ENCODE measurements at places on chromosomes 13 and 19.

- DNase-seq, result no peak
These were observed 14.5 kb upstream of the TSPAN16 start for GRCh38 chr19:11281356-11282049.

DNA sequence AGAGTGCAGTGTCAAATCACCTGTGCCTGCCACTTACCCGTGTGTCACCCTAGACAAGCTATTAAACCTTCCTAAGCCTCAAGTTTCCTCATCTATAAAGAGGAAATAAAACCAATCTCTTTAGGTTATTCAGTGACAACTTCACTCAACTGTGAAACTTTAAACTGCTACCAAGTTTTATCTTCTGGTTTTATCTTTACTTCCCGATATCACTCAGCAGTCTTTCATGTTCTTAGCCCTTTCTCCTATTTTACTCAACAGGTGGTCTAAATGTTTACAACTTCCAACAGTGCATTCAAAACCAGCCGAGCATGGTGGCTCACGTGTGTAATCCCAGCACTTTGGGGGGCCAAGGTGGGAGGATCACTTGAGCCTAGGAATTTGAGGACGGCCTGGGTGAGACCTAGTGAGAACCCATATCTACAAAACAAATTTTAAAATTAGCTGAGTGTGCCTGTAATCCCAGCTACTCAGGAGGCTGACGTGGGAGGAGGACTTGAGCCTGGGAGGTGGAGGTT lies 59.6 kb downstream of the GPALPP1 start:
- DNase-seq, result no peak

DNA sequence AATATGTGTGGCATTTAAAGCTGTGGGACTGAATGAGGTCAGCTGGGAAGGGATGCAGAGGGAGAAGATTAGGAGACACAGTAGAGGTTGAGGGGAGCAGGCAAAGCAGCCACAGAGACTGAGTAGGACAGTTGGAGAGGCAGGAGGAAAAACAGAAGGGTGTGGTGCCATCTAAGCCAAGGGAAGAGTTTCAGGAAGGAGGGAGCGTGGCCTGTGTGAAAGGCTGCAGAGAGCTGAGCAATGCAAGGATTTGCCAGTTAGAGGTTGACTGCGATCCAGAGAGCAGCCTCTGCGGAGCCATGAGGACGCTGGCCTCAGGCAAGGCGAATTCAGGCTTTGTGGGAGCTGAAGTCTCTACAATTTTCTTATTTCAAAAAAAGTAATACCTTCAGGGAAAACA lies 28.9 kb downstream of the SOX21 start:
- no peak for DNase-seq

DNA sequence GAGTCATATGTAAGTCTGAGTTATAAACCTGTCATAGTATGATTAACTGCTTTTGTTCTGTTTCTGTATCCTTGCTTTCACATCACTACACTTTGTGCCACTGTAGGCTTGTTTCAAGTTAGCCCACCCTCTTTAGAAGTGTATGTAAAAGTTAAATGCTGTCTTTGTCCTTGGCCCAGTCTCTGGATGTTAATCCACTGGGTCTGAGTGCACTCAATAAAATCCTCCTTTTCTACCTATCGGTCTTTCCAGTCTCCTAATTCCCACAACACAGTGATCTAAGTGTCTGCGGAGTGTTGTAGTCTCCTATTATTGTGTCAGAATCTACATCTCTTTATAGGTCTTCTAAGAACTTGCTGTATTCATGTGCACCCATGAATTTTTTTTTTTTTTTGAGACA lies 14.1 kb downstream of the ZNF429 start:
- DNase-seq, result no peak

GRCh38 chr19:48061401-48062344 lies 17.8 kb upstream of the CABP5 start:
- DNase-seq, result no peak

- DNase-seq, result no peak
These were observed 34.8 kb upstream of the TMEM255B start for GRCh38 chr13:113724016-113724758.

DNA sequence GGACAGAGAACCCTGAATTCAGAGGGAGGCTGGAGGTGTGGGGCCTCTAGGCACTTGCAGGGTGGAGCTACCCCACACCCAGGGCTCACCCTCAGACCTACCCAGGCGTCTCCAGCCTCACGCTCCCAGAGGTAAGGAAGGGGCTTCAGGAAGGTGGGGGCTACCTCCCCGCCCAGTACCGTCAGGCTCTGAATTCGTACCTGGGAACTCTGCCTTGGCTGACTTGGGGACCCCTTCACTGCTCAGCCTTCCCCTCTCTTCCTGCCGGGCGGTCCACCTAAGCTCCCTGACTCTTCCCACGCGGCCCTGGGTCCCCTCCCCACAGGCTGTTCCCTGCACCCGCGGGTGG lies 28.5 kb upstream of the PARP4 start:
- DNase-seq, result no peak

GRCh38 chr13:66994097-66994496 lies 236.0 kb downstream of the PCDH9 start:
- peak; percentile 29 for DNase-seq

DNA sequence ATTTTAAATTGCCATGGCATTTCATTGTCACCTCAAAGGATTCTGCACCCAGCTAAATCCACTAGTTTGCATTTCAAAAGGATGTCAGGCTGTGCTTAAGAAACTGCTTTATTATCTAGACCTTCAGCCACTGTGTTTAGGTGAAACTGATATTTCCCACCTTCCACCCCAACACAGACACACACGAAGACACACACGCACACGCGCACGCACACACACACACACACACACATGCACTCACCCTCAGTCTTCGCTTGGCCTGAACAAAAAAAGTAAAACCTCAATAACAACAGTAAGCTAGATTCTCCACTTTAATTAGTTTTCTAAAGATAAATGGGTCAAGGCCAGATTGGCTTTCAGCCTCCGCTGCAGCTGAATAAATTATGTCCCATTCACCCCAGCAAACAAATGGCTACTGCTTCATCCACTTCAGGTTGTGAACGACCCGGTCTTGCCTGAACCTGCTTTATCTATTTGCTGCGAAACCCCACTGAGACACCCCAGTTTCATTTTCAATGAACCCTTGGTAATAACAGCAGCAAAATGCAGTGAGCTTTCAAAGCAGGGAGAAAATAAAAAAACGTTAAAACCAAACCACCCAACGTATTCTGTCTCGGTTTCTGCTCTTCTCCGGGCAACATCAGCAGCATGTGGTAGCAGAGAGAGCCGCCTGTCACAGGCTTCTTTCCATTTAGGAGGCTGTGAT lies 166.8 kb downstream of the DCT start:
- DNase-seq, result no peak

GRCh38 chr19:7670150-7670783 lies 1.4 kb downstream of the RETN start:
- DNase-seq, result no peak

- peak; percentile 30 for DNase-seq
These were observed 131.5 kb downstream of the RGCC start for GRCh38 chr13:41588899-41589298.

GRCh38 chr19:10454267-10454666 lies 33.9 kb downstream of the PDE4A start:
- no peak for DNase-seq

- DNase-seq, result no peak
These were observed 10.8 kb upstream of the RANBP3 start for GRCh38 chr19:5988517-5989387.

GRCh38 chr19:41623360-41623759 lies 3.5 kb downstream of the CEACAM4 start:
- no peak for DNase-seq

- no peak for DNase-seq
These were observed 32.4 kb downstream of the GJA3 start for GRCh38 chr13:20128459-20128931.

GRCh38 chr13:33284916-33285315 lies 639 bp downstream of the STARD13 start:
- no peak for DNase-seq

GRCh38 chr13:37595162-37595561 lies 3.4 kb downstream of the POSTN start:
- DNase-seq, result no peak

GRCh38 chr13:79735228-79735627 lies 254.3 kb downstream of the NDFIP2 start:
- DNase-seq, result no peak

DNA sequence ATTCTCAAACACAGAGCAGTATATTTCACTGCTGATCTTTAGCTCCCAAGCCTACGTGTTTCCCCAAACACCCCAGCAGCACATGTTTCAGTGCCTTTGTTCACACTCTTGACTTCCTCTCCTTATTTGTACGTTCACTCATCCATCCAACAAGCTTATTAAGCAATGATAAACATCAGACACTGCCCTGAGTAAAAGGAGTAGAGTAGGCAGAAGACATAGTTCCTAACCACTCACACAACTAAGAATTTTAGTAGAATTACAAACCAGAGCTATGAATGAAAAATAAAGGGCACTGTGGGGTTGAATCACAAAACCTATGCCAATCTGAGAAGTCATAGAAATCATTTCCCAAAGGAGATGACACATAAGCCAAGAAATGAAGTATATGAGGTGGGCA lies 213.5 kb downstream of the DIAPH3 start:
- no peak for DNase-seq

DNA sequence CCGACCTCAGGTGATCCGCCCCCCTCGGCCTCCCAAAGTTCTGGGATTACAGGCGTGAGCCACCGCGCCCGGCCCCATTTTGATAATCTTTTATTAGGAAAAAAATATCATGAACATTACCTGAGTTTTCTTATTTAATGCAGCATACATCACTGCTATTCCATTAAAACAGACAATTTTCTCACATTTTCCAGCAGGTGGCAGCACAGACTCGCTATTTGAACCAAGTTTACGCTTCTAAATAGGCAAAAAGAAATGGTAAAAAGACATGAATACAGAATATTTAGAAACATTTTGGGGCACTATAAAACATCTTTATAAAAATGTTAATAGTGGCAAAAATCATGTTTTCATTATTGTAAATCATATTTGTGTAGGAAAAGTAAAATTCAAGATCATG lies 903.1 kb downstream of the SLITRK6 start:
- DNase-seq, result no peak

GRCh38 chr19:54333586-54334298 lies 5.2 kb downstream of the LILRA4 start:
- no peak for DNase-seq

DNA sequence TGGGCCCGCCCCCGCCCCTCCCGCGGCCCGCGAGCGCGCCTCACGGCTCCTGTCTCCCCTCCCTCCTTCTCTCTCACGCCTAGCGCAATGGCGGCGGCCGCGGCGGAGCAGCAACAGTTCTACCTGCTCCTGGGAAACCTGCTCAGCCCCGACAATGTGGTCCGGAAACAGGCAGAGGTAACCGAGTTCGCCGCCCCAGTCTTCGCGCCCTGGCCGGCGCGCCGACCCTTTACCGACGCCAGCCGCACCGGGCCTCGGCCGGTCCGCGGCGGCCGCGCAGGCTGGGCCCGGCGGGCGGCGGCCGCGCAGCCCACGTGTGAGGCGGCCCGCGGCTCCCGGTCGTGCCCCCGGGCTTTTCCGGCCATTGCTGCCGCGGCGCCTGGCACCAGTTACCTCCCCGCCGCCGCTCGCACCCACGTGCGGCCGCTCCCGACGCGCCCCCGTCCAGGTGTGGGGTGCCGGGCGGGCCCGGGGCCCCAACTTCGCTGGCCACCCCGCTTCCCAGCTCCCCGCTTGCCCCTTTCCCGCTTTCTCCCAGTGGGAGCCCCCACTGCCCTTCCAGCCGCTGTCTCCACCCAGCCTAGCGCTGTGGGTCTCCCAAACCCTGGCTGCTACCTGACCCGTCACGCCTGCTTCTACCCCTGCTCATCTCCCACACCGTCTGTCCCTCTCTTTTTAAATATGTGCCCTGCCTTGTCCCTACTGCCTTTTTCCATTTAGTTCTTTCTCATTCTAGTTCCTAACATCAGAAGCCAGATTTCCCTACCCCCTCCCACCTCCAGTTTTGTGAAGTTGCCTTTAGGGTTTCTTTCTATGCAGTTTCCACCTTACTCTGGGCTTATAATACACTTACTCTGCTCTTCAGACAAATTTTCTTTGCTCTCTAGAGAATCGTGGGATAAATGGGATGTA lies 23.4 kb downstream of the IPO5 start:
- DNase-seq, result peak; percentile 44

DNA sequence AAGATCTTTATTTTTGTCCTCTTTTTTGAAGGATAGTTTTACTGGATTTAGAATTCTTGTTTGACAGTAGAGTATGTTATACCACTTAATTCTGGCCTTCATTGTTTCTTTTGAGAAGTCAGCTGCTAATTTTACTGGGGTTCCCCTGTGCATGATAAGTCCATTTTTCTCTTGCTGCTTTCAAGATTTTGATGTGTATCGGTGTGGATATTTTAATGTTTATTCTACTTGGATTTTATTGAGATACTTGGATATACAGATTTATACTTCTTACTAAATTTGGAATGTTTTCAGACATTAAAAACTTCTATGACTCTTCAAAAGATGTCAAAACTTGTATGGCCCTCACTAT lies 86.9 kb downstream of the URI1 start:
- no peak for DNase-seq

- no peak for DNase-seq
These were observed 410.9 kb upstream of the SPRY2 start for GRCh38 chr13:80751854-80752253.

DNA sequence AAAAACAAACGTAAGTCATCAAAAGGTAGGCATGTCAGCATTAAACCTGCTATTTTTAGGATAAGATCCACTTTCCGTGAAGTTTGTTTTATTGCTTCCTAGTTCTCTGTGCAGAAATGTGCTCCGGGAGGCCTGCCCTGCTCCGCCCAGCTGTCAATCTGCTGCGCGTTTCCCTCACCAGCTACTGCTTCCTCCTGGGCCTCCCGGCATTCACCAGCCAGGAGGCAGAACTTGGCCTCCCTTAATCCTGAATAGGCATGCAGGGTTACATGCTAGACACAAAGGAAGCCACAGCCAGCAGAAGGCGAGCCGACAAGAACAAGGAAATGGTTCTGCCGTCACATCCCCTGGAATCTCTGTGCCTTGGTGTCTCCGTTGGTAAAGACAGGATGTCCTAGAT lies 386.2 kb downstream of the IRS2 start:
- no peak for DNase-seq

- DNase-seq, result peak; percentile 5
These were observed 1109.1 kb upstream of the MIR17HG start for GRCh38 chr13:90238413-90238812.

DNA sequence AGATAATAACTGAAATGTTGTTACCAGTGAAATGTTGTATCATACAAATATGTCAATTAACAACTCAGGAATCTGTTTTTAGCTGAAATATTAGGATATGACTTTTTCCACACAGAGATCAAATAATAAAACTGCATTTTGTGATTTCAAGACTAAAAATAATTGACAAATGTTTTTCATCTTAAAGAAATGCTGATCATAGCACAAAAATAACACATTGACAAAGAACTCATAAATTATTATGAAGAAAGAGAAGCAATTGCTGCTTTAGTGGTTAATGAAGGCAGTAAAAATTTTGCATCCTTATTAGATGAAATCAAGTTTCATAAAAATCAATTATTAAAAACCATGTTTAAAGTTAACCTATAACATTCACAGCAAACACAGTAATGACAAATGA lies 1417.3 kb downstream of the OLFM4 start:
- no peak for DNase-seq

GRCh38 chr13:100211016-100211710 lies 122.3 kb downstream of the PCCA start:
- DNase-seq, result no peak

Data from H54 (cell line).